Right atrium auricular region (tissue), 2 donors: ENCODE measurements at places on chromosomes 3 and 15.
A peak's percentile ranks its signal among the peaks of the same experiment; 100 is the strongest.

DNA sequence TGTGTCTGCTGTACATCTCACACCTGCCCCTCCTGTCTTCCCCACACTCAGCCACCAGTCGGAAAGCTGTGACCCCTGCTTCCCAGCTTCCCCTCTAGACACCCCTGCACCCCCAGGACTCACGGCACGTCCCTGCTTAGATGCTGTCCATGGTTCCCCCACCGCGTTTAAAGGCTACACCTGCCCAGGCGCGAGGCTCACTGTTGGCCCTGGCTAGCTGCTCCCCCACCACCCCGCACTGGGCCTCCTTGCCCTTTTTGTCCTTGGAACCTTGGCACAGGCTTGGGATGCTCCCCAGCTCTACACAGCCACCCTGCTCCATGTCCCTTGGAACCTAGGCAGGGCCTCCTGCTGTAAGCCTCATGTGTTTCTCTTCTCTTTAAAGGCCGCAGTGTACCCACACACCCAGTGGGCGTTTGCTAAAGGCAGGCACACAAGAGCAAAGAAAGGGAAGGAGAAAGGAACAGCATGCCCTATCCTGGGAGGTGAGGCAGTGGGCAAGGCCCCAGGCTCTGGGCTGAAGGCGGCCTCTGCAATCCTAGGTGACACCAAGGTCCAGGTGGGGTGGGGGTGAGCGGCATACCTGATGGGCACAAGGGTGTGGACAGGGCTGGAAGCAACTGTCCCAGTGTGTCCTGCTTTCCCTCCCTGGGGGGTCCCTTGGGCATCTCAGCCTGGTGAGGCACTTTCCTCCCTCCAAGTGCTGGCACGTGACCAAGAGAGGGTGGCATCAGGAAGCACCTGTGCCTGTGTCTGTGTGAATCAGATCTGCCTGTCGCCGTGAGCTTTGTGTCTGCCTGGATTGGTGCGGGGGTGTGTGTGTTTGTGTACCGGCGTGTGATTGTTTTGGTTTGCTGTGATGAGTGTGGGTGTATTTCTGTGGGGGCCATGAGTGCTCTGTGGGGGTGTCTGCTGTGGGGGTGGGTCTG, 54.4 kb downstream of the TPRA1 start:
- no peak overlapping the region for H3K4me3 ChIP-seq
- H3K36me3 ChIP-seq = no peaks in the 10 kb centered on the region

DNA sequence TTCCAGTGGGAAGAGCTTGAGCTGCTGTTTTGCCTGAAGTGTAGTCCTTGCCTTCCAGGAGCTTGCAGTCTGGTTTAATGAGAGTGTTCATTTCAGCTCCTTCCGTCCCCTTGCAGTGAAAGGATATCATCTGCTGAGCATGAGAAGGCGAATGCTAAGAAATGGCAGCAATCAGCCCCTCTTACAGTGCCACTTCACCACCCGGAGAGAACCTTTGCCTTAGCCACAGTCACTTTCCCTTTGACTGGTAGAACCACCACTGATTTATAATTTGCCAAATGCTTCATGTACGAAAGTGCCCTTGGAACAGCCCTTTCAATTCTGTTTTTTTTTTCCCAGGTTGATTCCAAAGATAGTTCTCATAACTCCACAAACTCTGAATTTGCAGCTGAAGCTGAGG, 11.5 kb downstream of the TATDN2 start:
- H3K27me3 ChIP-seq = no peaks in the 10 kb centered on the region
- no peak overlapping the region for H3K4me3 ChIP-seq
- H3K36me3 ChIP-seq = peaks cover 30% of the 10 kb centered on the region
- DNase-seq = no peak
- no peaks in the 10 kb centered on the region for H3K4me1 ChIP-seq
- H3K27ac ChIP-seq = no peak overlapping the region

- no peaks in the 10 kb centered on the region for H3K36me3 ChIP-seq
- peaks cover 80% of the 10 kb centered on the region for H3K4me1 ChIP-seq
- H3K27me3 ChIP-seq = no peaks in the 10 kb centered on the region
- H3K4me3 ChIP-seq = no peak overlapping the region
- DNase-seq = no peak
Measured at GRCh38 chr15:73601451-73602445, 31.4 kb downstream of the NPTN start.

DNA sequence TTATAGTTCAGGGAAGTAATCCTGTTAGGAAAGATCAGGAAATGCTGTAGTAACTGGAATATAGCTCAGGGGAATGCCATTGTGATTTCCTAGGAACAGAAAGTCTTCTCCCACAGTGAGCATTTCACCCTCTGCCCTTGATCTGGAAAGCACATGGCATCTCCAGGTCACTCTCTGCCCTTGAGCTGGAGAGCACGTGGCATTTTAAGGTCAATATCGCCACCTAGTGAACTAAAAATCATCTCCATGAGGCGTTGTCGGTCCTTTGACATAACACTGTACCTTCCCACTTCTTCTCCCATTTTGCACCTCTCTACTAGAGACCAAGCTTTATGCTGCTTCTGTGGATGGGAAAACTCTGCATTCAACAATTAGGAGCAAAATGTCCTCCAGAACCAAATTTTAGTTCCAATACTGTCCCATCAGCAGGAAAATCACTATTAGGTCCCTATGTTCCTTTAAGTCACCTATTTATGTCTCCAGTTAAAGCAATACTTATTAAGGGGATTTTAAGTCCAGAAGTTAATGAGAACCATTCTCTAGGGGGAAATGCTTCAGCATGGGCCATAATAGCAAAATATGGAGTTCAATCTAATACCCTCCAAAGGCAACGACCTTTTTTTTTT, 54.7 kb upstream of the GK5 start:
- no peak overlapping the region for H3K4me3 ChIP-seq
- no peaks in the 10 kb centered on the region for H3K4me1 ChIP-seq
- no peaks in the 10 kb centered on the region for H3K36me3 ChIP-seq
- no peak overlapping the region for H3K27ac ChIP-seq
- DNase-seq = no peak
- H3K27me3 ChIP-seq = no peaks in the 10 kb centered on the region

DNA sequence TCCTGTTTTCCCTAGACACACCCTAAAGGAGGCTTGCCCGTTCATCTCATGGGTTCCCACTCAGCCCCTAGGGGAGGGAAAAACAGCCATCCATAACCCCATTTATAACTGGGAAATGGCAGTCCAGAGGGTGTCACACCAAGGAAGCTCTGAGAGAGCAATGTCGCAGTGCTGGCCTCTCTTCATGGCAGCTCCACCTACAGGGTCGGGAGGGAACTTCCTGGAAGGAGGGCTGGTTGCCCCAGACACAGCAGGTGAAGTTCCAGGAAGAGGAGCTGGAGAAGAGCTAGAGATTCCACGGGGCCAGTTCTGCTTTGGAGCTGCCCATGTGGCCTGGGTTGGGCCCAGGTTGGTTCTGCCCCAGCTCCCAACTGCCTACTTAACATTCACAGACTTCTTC, 22.3 kb upstream of the LINGO1 start:
- no peak for DNase-seq
- no peak overlapping the region for H3K27ac ChIP-seq
- no peaks in the 10 kb centered on the region for H3K4me1 ChIP-seq
- H3K27me3 ChIP-seq = no peaks in the 10 kb centered on the region
- no peak overlapping the region for H3K4me3 ChIP-seq

DNA sequence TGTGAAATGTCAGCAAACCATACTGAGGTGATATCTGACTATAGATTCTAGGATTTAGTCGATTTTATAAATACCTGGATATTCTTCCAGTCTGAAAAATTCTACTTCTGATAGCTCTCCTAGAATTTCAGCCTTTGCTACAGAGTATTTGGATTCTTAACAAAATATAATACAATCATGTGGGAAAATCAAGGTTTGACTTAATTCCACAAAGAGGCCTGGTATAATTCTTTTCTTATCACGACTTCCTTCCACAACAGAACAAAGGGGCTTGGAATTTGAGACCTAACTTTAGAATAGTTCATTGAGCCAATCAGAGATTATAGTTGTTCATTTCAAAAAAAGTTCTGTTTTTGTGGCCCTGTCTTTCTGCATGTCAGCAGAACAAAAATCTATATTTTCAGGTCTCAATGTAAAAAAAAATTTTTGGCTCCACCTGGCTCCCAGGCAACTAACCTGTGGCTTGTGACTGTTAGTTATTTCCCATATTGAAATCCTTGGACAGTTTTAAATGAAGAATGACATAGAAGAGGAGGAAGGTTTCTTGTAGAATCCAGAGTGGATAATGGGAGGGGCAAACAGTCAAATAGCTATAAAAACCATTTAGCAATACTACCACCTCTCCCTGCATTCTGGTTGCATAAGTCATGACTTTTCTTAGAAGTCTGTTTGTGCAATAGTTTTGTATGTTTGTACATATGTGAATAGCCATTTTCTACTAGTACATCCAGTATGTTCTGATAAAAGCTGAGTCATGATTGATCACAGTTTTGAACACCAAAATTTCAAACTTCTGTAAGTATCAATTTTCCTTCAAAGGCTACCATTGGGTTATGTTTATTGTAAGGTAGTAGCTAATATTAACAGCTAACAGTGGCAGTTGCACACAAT, 4.0 kb downstream of the TM4SF1 start:
- H3K36me3 ChIP-seq = peaks cover 40% of the 10 kb centered on the region
- peaks cover 32% of the 10 kb centered on the region for H3K4me1 ChIP-seq
- H3K4me3 ChIP-seq = peak overlapping the region; percentile 55
- DNase-seq = no peak
- H3K27me3 ChIP-seq = no peaks in the 10 kb centered on the region

DNA sequence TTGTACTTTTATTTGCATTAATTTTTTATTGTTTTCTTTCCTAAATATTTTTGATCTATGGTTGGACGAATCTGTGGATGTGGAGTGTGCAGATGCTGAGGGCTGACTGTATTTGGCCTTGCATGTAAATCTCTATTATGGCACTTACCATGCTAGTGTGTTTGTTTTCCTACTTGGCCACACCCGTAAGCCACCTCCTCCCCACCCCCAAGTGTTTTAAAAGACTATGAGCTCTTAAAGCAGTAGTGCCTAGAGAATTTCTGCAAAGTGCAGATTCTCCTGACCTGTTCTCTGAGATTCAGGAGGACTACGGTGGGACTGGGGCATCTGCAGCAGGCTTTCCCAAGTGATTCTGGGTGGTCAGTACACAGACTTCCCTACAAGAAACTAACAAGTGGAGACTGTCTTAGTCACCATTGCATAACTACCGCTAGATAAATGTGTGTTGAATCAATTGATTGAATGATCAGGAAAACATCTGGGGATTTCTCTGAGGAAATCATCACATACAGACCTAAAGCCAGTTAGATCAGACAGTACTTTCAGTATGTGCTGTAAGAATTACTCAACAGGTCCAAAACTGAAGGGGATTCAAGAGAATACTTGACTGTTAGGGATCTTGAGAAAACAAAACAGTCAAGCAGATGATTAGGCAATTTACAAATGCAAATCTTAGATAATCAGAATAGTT, 6.2 kb upstream of the TIPARP start:
- no peaks in the 10 kb centered on the region for H3K4me1 ChIP-seq
- DNase-seq = no peak
- no peaks in the 10 kb centered on the region for H3K27me3 ChIP-seq
- H3K4me3 ChIP-seq = no peak overlapping the region
- no peaks in the 10 kb centered on the region for H3K36me3 ChIP-seq
- H3K27ac ChIP-seq = no peak overlapping the region

- peak overlapping the region; percentile 81 for H3K27ac ChIP-seq
- H3K27me3 ChIP-seq = no peaks in the 10 kb centered on the region
- H3K4me1 ChIP-seq = no peaks in the 10 kb centered on the region
Measured at GRCh38 chr3:14137445-14137844, 12.6 kb downstream of the TMEM43 start.

DNA sequence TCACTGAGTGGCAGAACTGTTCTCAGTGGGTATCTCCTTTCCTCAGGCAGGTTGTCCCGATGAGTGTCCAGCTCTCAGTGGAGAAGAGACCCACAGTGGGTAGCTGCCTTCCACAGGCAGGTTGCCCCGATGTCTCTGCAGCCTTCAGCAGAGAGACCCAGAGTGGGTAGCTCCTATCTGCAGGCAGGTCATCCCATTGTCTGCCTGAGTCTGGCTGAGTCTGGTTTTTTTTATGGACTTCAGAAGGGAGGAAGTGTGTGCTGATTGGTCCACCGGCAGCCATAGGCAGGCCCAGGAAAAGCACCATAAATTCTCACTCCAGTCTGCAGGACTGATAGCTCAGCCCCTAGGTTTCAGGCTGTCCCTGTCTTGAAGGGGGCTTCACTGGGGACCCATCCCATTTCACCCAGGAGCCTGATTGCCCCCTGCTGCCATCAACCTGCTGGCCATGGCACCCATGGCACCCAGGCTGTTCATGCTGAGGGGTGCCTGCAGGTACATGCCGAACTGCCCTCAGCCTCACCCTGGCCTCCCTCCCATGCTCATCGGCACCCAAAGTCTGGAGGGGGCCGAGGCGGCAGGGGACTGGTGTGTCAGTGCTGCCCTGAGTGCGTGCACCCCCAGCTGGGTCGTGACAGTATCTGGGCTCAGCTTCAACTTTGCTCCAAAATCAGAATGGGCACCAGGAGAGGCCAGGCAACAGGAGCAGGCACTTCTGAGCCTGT, 3.6 kb upstream of the LIMD1 start:
- H3K27ac ChIP-seq = no peak overlapping the region
- H3K36me3 ChIP-seq = no peaks in the 10 kb centered on the region
- no peaks in the 10 kb centered on the region for H3K27me3 ChIP-seq
- DNase-seq = no peak
- no peak overlapping the region for H3K4me3 ChIP-seq

DNA sequence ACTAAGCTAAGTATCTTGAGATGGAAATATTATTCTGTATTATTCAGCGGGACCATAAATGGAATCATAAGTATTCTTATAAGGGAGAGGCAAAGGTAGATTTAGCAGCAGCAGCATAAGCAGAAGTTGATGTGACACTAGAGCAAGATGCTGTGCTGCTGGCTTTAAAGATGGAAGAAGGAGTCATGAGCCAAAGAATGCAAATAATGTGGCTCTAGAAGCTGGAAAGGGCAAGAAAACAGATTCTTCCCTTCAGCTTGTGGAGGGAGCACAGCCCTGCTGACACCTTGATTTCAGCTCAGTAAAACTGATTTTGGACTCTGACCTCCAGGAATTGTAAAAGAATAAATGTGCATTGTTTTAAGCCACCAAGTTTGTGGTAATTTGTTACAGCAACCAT, 144.2 kb upstream of the ANKRD28 start:
- H3K27ac ChIP-seq = no peak overlapping the region
- DNase-seq = no peak
- H3K36me3 ChIP-seq = no peaks in the 10 kb centered on the region
- H3K4me3 ChIP-seq = no peak overlapping the region
- no peaks in the 10 kb centered on the region for H3K27me3 ChIP-seq

GRCh38 chr3:43704697-43705096, 14.0 kb downstream of the ABHD5 start:
- H3K36me3 ChIP-seq = peaks cover 12% of the 10 kb centered on the region
- DNase-seq = no peak
- H3K4me3 ChIP-seq = no peak overlapping the region
- no peaks in the 10 kb centered on the region for H3K4me1 ChIP-seq
- no peaks in the 10 kb centered on the region for H3K27me3 ChIP-seq
- no peak overlapping the region for H3K27ac ChIP-seq
